Fibroblast of villous mesenchyme (primary cell): ENCODE measurements at places on chromosomes 1 and 21. TPM values are rescaled to one million over a fixed set of nuclear protein-coding genes. Genes with fewer than 3 reads are reported as not detected.

The CAPN8 gene
- total RNA-seq, result not detected in 2 replicates

The ERG gene
- not detected in 2 replicates for total RNA-seq

The ARHGEF11 gene
- total RNA-seq, result 34.1 and 35.8 TPM in 2 replicates

The IL12RB2 gene
- total RNA-seq, result under 0.01 TPM in 1 of 2 replicates, not detected in the other

The DAB1 gene
- not detected in 2 replicates for total RNA-seq

The PLA2G4A gene
- total RNA-seq, result 12.1 and 15.5 TPM in 2 replicates

The ASTN1 gene
- not detected in 2 replicates for total RNA-seq

The SLAMF9 gene
- total RNA-seq, result not detected in 2 replicates

The UBE2J2 gene
- total RNA-seq, result 49.9 and 51.4 TPM in 2 replicates

The CYP4Z1 gene
- total RNA-seq, result not detected in 2 replicates

The KRTCAP2 gene
- 65.6 and 95.3 TPM in 2 replicates for total RNA-seq

The ADAMTS1 gene
- 177 and 589 TPM in 2 replicates for total RNA-seq

The SPATA46 gene
- not detected in 2 replicates for total RNA-seq

The KPRP gene
- not detected in 2 replicates for total RNA-seq

The CYB561D1 gene
- 4.7 and 6.1 TPM in 2 replicates for total RNA-seq

The GNG5 gene
- total RNA-seq, result 17.3 and 20.9 TPM in 2 replicates

The SLC9C2 gene
- not detected in 2 replicates for total RNA-seq

The WNT3A gene
- not detected in 2 replicates for total RNA-seq

The COL9A2 gene
- total RNA-seq, result 0.86 and 1.3 TPM in 2 replicates

The OR2C3 gene
- total RNA-seq, result not detected in 2 replicates

The PGLYRP4 gene
- total RNA-seq, result not detected in 2 replicates

The CHRM3 gene
- total RNA-seq, result under 0.01 TPM in 1 of 2 replicates, not detected in the other

The NHLH1 gene
- under 0.01 TPM in 1 of 2 replicates, not detected in the other for total RNA-seq

The SLFNL1 gene
- under 0.01 and 0.64 TPM in 2 replicates for total RNA-seq

The APOBEC4 gene
- not detected in 2 replicates for total RNA-seq

The IL10RB gene
- total RNA-seq, result 34.5 and 60.9 TPM in 2 replicates

The LCE6A gene
- total RNA-seq, result not detected in 2 replicates
